ENCODE measurements at places on chromosomes 7 and 10. TPM values are rescaled to one million over a fixed set of nuclear protein-coding genes. Genes with fewer than 3 reads are reported as not detected.

DNA sequence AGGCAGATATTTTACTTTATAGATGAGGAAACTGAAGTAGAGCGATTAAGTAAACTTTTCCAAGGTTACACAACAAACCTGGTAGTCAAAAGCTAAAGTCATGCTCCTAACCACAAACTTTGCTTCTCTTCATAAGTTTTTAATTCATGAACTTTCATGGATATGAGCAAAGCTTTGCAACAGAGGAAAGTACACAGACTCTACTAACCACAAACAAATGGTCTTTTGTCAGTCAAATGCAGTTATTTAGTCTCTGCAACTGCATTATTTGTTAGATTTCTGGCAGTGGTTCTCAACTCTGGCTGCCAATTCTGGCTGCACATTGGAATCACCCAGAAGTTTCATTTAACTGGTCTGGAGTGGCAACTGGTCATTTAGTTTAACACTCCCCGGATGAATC, 140.6 kb upstream of the TMEM168 start:
- DNase-seq, result peak; percentile 41

GRCh38 chr10:58567652-58568051, 55.0 kb downstream of the BICC1 start:
- no peak for DNase-seq

DNA sequence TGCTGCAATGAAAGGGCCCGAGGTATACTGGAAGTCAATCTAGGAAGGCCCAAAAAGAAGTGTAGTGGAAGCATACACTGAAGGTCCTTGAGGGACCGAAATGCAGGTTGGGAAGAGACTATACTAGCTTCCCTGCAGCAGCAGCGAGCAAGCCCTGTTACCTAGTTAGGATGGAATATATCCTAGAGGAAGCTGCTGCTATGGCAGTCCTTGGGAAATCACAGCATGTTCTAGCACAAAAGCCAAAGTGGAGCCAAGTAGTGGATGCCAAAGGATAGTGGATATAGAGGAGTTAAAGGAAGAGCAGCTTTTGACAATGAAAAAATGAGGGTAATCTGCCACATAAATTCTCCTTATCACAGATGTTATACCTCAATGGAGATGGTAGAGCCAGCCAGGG, 123.8 kb upstream of the STARD3NL start:
- no peak for DNase-seq

DNA sequence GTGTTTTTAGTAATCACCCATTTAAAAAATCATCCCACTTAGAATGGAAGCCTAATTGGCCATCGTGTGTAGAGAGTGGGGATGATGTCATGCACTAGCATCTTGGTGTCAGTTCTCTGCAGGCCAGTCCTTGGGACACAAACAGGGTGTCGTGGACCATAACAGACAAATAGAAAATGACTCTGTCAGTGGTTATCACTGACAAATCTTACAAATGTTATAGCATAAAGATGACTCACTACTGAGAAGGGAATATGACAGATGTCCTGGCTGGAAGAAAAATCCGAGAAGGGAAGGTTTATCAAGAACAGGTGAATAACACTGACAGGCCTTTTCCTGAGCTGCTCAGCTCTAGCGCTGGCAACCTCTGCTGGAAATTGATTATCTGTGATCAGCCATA, 10.6 kb downstream of the CABCOCO1 start:
- no peak for DNase-seq

DNA sequence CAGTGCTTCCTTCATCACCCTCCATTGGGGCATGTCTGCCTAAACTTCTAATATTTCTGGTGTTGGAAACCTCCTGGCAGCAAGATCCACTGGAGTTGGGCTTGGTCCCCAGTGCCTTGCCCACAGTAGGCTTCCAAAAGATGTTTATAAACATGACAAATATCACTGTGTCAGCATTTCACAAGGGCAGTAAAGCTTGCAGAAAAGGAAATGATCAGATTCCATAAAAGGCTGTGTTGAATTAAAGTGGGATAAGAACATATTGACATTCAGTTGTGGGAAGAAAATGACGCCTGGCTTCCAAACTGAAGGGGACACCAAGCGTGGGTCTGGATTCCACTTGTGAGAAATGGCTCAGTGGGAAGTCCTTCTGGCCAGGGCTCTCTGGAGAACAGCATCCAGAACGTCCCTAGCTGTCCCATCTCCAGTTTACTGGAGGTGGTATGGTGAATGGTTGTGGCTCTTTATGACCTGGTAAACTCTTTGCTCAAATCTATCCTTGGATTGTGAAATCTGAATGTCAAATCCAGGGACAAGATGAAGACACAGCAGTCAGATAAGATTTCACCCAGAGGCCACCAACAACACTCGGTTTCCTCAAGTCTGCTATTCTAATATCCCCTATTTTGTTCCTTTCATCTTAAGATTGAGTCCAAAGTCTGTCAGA, 287.2 kb downstream of the TNS3 start:
- DNase-seq, result no peak

GRCh38 chr10:2279711-2280110, 542.4 kb upstream of the ADARB2 start:
- DNase-seq, result no peak

DNA sequence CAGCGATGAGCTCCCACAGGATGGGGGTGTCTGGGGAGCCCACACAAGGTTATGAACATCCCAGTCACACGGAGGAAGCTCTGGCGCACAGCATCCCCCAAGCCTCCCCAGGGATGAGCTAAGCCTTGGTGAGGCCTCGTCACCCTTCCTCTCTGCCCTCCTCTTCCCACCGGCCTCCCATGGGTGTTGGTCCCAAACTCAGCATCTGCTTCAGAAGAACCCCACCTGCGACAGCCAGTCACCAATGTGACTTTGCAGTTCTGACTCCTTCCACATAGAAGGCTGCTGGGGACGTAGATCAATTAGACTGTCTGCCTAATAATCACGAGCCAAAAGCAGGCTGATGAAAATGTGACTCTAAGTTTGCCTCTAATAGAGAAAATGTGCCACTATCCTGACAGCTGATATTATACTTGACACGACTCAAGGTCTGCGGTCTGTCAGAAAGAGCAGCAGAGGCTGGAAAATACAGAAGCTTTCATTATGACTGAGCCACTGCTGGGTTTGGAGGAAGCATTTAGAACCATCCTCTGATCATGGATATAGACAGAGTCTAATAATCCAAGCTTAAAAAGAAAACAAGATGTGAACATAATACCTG, 116.0 kb upstream of the PFKP start:
- DNase-seq, result no peak

DNA sequence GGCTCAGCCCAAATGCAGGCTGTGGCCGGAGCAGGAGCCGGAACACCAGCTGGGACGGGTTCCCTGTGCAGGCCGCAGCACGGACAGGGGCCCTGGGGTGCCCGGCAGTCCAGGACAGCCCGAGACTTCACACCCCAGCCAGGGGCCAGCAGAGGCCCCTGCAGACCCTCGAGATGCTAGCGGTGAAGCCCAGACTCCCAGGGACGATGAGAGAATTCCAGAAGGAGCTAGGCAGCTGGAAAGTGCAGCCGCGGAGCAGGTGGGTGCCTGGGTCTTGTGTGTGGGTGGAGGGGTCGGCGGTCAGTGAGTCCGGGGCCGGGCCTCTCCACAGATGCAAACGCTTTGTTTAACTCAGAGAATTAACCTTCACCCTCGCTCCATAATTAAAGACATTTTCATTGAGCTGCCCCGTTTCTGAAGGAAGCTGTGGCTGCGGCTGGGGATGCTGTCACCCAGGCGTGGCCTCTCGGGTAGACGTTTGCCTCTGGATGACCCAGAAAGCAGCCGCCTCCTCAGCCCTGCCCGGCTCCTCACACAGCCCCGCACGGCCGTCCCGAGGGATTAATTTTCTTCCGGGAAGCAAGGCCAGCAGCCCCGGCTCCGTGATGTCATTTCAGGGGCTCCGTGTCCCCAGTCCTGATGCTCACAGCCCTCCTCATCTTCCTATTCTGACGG, 26.5 kb downstream of the KNDC1 start:
- DNase-seq, result no peak

DNA sequence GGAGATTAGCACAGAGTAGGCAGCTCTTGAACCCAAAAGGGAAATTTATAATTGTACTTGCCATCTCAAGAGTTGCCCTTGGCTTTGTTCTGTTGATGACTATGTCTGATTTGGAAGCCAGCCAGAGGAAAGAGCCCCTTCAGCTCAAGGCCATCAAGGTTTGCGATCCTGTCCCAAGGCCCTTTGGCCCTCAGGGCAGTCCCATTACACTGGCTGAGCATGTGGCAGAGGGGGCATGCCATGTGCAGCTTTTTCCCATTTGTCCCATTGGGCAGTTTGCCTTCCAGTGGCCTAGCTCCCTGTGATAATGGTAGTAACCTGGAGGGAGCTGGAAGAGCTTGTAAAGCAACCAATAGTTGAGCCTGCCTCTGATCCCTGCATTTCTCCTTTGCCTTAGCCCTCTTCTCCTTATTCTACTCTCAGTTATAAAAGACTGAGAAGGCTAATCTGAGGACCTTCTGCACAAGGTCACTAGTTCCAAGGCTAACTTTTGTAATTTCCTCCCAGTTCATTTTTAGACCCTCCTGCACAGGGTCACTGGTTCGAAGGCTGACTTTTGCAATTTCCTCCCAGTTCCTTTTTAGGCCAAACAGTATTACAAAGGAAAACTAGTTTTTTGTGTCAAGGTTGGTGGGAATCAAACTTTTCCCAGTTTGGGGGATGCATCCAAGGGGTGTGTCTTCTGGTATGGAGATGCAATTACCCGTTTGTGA, 31.0 kb upstream of the ARHGAP12 start:
- DNase-seq, result no peak

GRCh38 chr10:11112718-11113117, 95.0 kb downstream of the CELF2 start:
- no peak for DNase-seq

The PLXNA4 gene
- 12.8 TPM for total RNA-seq
